ENCODE measurements at places on chromosomes 6 and 20.

DNA sequence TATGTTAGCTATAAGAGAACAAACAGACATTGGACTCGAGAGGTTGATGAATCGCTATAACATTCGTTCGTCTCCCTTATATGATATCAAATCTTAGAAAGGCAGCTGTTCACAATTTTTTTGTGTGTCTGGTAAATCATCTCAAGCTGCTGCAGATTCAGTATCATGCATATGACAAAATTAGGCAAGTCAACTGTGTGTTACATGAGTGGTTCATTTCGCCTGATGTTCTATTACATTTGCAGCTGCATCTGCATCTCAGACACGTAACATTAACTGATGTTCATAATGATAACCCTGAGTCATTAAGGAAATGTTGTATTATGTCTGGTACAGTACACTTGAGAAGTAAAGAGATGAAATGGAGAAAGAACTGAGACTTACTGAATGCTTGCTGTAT is 92.1 kb downstream of the NKAIN2 start:
- DNase-seq, result no peak

GRCh38 chr6:81331526-81331925 is 421.0 kb downstream of the TENT5A start:
- DNase-seq, result no peak

- no peak for DNase-seq
Measured at GRCh38 chr6:130560231-130560630, 194.4 kb downstream of the TMEM200A start.

DNA sequence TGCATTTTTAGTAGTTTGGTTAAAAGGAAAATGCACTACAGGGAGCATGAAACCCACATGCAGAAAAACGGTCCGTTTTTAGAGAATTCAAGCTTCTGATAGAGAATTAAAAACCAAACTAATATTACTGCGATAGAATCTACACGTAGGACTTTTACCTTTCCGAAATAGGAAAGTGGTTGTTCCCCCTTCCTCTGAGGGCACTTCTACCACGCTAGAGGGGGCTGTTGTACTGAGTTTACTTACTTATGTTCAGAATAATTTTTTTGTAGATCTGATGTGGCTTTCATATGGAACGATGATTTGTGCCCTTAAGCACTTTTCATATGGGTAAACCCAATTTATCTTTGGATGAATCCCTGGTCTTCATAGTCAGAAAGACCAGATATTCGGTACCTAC is 264.3 kb upstream of the PLN start:
- no peak for DNase-seq

DNA sequence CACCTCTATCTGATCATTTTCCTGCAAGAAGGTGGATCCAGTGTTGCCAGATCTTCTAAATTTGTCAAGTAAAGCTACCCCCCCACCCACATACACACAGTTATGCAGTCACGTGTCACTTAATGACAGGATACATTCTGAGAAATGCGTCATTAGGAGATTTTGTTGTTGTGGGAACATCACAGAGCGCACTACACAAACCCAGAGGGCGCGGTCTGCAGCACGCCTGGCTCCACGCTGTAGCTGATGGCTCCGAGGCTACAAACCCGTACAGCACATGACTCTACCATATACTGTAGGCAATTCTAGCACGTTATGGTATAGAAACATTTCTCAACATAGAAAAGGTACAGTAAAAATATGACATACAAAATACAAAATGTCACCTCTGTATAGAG is 126.9 kb downstream of the SYCP2 start:
- DNase-seq, result no peak

- DNase-seq, result no peak
Measured at GRCh38 chr20:49825521-49826033, 12.9 kb downstream of the SLC9A8 start.

- DNase-seq, result no peak
Measured at GRCh38 chr6:45074439-45074838, 253.7 kb upstream of the RUNX2 start.

GRCh38 chr6:127397729-127398630 is 54.6 kb upstream of the ECHDC1 start:
- DNase-seq, result no peak

GRCh38 chr6:36373368-36374019 is 14.0 kb downstream of the ETV7 start:
- no peak for DNase-seq

- no peak for DNase-seq
Measured at GRCh38 chr6:80467408-80467807, 360.9 kb downstream of the BCKDHB start.

GRCh38 chr20:54163402-54163801 is 10.4 kb downstream of the CYP24A1 start:
- no peak for DNase-seq

- no peak for DNase-seq
Measured at GRCh38 chr6:11093376-11093625, 333 bp upstream of the SMIM13 start.

- DNase-seq, result no peak
Measured at GRCh38 chr6:35354361-35355135, 12.2 kb downstream of the PPARD start.

DNA sequence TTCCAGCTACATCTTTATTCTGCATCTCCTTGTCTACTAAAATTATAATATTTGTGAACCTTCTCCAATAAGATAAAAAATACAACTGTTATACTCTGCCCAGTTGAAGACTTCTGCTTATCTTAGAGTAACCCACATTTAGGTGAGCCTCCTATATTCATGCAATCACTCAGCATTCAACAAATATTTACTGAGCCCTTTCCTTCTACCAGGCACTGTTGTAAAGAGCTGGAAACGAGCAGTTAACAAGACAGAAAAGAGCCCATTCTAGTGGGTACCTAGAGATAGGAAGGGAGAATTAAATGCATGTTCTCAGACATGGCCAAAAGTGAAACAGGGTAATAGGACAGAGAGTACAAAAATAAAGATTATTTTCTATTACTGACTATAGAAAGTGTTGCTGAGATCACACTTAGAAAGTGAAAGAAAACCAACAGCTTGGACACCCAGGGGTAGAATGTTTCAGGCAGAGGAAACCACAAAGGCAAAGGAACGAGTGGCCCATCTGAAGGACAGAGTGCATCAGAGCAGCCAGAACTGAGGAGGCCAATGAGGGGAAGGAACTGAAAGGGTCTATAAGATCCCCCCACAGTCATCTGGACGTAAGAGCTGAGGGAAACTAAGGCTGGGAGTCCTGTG is 50.8 kb upstream of the SMLR1 start:
- DNase-seq, result no peak

GRCh38 chr20:56400001-56400640 is 7.7 kb downstream of the CSTF1 start:
- peak; percentile 26 for DNase-seq

GRCh38 chr20:4190792-4191519 is 175.6 kb upstream of the RNF24 start:
- no peak for DNase-seq

- DNase-seq, result no peak
Measured at GRCh38 chr6:161575523-161576254, 301.8 kb upstream of the AGPAT4 start.

DNA sequence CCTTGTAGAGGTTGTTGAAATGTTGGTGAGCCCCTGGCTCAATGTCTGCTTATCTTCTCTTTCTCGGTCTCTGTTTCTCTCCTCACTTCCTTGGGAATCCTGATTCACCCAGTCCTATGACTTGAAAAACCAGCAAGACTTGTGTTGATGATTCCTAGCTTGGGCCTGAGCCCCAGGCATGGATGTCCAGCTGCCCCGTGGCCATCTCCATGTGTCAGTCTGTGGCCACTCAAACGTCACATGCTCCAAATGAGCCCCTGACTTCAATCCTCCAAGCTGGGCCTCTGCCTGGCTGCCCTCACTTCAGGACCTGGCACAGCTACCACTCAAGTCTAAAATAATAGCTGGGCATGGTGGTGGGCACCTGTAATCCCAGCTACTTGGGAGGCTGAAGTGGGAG is 81.0 kb downstream of the SRC start:
- no peak for DNase-seq

GRCh38 chr6:17022604-17023003 is 79.2 kb upstream of the STMND1 start:
- no peak for DNase-seq

DNA sequence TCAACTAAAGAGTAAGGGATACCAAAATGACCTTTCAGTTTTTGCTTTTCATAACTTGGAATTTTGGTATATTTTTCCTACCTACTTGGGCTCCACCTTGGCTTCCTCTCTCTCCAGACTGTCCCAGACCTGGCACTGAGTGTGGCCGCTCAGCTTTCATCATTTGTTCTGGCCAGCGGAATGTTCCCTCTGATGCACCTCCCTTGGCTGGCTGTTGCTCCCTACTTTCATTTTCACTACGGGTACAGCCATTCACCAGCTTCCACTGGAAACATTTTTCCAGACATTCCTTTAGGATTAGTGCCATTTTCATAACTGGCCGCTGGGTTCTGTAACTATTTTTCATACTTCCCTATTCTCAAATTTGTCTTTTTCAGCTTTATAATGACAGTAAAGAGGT is 487.4 kb downstream of the TENT5A start:
- DNase-seq, result no peak

- no peak for DNase-seq
Measured at GRCh38 chr20:53439616-53440015, 154.0 kb downstream of the ZNF217 start.

DNA sequence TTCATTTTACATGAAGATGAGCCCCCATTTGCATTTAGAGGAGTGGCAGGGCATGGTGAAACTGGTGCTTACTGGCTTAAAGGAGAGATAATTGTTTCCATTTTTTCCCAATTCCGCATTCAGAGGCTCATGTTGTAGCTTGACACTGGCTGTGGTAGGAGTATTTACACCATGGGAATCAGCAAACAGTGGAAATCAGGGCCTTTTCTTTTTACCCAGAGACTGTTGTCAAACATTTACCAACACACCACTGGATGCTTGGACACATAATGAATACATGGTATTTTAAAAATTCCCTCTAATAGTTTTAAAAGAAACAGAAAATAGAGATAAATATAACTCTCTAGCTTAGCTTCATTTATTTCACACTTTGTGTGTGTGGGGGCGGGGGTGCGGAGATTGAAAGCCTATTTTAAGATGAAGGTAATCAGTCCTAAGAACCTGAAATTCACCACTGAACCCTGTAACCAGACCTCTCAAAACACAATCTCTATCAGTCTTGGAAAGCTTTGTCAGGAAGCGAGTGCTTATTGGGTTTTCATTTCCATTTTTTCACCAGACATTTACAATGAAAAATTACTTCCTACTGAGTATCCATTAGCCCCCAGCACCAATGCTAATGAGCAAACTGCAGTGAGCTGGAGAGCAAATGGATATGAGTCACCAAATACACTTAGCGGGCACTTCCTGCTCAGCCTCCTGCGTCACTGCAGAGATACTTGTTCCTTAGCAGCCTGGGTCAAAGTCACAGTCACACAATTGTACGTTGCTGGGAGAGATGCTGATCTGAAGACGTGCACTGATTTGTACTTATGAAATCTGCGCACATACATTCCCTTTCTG is 532.0 kb downstream of the BCKDHB start:
- DNase-seq, result no peak

- no peak for DNase-seq
Measured at GRCh38 chr20:58019850-58020625, 208.4 kb downstream of the ANKRD60 start.

DNA sequence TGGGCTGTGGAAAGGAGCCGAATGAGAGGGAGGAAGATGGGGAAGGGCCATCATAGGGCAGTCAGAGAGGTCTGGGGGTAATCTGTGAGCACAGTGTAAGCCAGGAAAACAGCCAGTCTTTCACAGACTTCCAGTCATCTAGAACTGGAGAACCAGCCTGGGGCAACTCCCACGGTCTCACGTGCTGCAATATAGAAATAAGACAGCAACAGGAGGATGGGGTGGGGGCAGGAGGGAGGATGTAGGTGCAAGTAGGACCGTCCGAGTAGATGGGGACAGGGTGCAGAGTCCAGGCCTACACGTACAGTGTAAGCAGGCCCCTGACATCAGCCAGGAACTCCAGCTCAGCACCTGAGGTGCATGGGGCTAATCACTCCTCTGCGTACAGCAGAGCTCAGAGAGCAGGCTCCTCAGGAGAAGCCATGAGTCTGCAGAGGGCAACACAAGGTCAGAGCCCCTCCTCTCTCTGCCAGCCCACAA is 58.2 kb upstream of the TNFAIP3 start:
- DNase-seq, result no peak

DNA sequence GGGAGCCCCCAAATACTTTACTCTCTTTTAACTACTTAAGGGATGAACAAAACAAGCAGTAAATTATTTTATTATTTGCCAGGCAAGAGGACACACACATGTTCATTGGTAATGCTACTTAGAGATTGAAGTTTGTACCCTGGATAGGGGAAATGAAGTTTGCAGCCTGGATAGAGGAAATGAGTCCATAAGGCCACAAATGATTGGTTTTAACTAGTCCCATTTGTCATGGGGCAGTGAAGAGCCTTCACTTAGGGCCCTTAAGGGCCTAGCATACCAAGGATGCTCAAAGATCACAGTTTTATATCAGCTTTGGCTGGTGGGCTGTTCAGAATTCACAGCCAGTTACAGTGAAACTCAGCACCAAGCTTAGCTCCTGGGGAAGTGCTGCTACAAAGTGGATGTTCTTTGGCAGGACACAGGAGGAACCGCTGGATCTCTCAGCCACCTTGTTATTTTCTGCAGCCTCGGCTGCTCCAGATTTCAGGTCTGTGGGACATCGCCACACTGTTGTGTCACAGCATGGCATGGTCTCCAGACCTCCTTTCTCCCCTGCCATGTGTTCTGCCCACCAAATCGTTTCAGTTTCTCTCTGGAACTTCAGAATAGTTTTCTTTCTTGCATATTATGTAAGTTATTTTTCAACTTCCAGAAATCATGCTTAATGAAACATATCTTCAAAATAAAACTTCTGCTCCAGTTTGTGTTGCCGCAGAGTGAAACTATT is 41.8 kb downstream of the NCOA7 start:
- DNase-seq, result no peak

GRCh38 chr6:33837971-33838665 is 34.3 kb upstream of the MLN start:
- DNase-seq, result no peak

DNA sequence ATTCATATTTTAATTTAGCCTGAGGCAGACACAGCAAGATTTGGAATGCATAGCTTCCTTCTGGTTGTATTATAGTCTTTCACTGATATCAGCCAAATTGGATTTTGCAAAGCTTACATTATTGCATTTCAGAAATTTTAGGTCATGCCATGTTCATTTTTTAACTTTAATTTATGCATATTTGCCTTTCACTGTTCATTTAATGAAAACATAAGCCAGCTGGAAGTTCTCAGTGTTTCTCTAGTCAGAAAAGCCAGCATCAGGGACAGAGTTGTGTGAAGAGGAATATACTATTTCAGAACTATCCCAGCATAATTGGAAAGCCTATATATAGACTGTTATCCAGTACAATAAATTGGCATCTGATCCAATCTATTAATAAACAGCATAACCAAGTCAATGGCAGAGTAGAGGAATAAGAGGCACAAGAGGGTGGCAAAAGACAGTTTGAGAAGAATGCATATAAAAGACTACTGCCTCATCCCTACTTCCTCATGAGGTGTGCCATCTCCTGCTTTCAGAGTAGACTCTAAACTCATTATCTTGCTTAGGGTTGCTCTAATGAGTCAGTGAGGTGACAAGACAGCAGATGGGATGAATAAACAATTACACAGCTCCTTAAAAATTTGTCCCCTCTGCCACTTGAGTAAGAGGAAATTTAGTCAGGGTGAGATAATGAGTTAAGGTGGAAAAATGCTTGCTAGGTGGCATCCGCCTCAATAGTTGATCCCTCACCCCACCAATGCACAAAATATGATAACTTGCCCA is 159.8 kb upstream of the HCRTR2 start:
- DNase-seq, result no peak

GRCh38 chr20:4664691-4665360 is 56.9 kb upstream of the PRND start:
- DNase-seq, result no peak

All from dorsolateral prefrontal cortex (tissue), 122 donors.